ENCODE measurements at places on chromosomes 2 and 18. TPM values are rescaled to one million over a fixed set of nuclear protein-coding genes. Genes with fewer than 3 reads are reported as not detected.

EFEMP1 gene
- total RNA-seq: 308 TPM

SETBP1 gene
- total RNA-seq: 7.8 TPM

ASTL gene
- not detected for total RNA-seq

DES gene
- total RNA-seq: 13,654 TPM

AFTPH gene
- total RNA-seq: 17.4 TPM

PLEKHH2 gene
- total RNA-seq: 4.8 TPM

NOL4 gene
- total RNA-seq: not detected

DLGAP1 gene
- total RNA-seq: 1.1 TPM

SCYGR4 gene
- total RNA-seq: not detected

ANKZF1 gene
- total RNA-seq: 14.9 TPM

TEX44 gene
- not detected for total RNA-seq

DNA sequence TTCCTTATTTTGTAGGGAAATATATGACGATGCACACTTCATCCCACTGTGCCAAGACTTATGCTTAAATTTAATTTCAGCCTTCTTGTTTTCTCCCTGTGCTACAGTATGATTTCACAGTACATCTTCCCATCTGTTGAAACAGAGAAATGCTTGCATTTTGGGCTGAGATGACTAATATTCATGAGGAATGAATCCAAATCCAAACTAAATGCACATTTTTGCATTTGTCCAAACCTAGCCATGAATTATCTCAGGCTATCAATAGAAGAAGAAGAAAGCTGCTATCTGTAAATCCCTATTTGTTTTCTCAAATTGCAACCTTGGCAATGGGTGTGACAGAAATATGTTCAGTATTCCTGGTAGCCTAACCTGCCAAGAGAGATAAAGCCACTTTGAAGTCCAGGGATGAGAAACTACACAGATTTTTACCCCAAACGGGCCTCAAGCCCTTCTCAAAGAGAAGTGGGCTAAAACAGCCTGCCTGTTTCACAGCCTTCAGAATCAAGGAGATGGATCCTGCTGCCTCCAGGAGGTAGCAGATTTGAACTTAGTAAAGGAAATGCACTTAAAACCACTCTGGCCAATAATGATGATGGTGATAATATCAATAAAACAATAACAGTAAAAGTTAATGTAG is 306.9 kb upstream of the NT5C1B start:
- no peaks in the 10 kb centered on the region for H3K36me3 ChIP-seq
- no peaks in the 10 kb centered on the region for H3K27me3 ChIP-seq
- no peak overlapping the region for H3K27ac ChIP-seq
- no peak for DNase-seq

- no peaks in the 10 kb centered on the region for H3K4me1 ChIP-seq
- no peak overlapping the region for H3K4me3 ChIP-seq
These were observed 25.4 kb downstream of the PTGR3 start for GRCh38 chr18:75183524-75183923.

DNA sequence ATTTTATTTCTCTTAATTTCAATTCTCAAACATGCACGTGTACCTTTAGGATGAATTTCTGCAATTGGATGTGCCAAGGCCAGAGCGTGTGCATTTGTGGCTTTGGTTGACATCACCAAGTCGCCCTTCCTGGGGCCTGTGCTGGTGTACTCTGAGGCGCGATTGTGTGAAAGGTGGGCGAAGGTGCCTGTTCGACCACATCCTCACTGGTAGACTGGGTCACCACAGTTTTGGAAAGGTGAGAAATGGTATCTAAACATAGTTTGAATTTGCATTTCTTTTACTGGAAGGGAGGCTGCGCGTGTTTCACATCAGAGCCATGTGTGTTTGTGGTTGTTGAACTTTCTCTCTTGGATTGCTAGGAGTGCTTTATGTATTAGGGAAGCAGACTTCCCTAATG is 89.8 kb downstream of the LDLRAD4 start:
- H3K27ac ChIP-seq: no peak overlapping the region
- no peak overlapping the region for H3K4me3 ChIP-seq
- no peaks in the 10 kb centered on the region for H3K27me3 ChIP-seq
- H3K4me1 ChIP-seq: no peaks in the 10 kb centered on the region
- no peaks in the 10 kb centered on the region for H3K36me3 ChIP-seq
- DNase-seq: no peak

- H3K4me1 ChIP-seq: no peaks in the 10 kb centered on the region
- H3K27ac ChIP-seq: no peak overlapping the region
- DNase-seq: no peak
- H3K27me3 ChIP-seq: no peaks in the 10 kb centered on the region
These were observed 898.4 kb upstream of the CELF4 start for GRCh38 chr18:38464024-38464423.

DNA sequence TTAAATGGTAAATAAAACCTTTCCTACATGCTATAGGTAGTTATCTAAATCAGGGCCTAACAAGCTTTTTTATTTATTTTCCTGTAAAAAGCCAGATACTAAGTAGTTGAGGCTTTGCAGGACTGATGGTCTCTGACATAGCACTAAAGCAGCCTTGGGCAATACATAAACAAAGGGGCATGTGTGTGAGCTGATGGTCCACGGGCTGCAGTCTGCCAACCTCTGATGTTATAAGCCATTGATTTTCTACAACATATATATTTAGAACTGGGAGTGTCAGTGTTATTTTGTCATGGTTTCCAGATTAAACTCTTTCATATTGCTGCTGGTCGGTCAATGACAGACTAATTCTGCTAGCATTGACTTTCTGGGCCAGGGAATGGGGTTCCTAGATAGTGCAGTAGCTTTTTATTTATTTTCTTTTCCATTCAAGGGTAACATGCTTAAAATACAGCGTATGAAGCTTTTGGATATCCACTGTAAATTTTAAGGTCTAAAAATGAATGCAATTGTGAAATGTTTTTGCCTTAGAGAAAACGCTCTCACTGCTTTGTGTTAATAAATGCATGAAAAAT is 134.0 kb downstream of the NEDD4L start:
- peaks cover 6% of the 10 kb centered on the region for H3K4me1 ChIP-seq
- H3K36me3 ChIP-seq: no peaks in the 10 kb centered on the region
- DNase-seq: no peak
- H3K4me3 ChIP-seq: no peak overlapping the region

- H3K27ac ChIP-seq: no peak overlapping the region
- no peaks in the 10 kb centered on the region for H3K4me1 ChIP-seq
- H3K36me3 ChIP-seq: peaks cover 21% of the 10 kb centered on the region
- no peak for DNase-seq
These were observed 32.8 kb downstream of the TTC21B start for GRCh38 chr2:165920748-165921147.

DNA sequence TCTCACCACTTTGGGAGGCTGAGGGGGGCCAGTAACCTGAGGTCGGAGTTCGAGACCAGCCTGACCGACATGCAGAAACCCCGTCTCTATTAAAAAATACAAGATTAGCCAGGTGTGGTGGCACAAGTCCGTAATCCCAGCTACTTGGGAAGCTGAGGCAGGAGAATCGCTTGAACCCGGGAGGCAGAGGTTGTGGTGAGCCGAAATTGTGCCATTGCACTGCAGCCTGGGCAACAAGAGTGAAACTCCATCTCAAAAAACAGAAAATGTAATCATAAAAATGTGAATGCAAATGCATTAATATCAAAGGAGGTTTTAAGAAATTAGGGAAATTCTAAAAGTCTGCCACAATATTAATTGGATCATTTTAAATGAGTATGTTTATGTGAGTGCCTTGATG is 45.7 kb downstream of the ACTR2 start:
- no peak overlapping the region for H3K4me3 ChIP-seq
- peak; percentile 13 for DNase-seq
- H3K36me3 ChIP-seq: peaks cover 19% of the 10 kb centered on the region
- no peaks in the 10 kb centered on the region for H3K4me1 ChIP-seq
- H3K27ac ChIP-seq: no peak overlapping the region
- no peaks in the 10 kb centered on the region for H3K27me3 ChIP-seq

GRCh38 chr2:7190587-7191324 is 273.5 kb downstream of the RNF144A start:
- DNase-seq: no peak
- no peak overlapping the region for H3K27ac ChIP-seq
- no peaks in the 10 kb centered on the region for H3K27me3 ChIP-seq
- no peaks in the 10 kb centered on the region for H3K4me1 ChIP-seq
- no peaks in the 10 kb centered on the region for H3K36me3 ChIP-seq

DNA sequence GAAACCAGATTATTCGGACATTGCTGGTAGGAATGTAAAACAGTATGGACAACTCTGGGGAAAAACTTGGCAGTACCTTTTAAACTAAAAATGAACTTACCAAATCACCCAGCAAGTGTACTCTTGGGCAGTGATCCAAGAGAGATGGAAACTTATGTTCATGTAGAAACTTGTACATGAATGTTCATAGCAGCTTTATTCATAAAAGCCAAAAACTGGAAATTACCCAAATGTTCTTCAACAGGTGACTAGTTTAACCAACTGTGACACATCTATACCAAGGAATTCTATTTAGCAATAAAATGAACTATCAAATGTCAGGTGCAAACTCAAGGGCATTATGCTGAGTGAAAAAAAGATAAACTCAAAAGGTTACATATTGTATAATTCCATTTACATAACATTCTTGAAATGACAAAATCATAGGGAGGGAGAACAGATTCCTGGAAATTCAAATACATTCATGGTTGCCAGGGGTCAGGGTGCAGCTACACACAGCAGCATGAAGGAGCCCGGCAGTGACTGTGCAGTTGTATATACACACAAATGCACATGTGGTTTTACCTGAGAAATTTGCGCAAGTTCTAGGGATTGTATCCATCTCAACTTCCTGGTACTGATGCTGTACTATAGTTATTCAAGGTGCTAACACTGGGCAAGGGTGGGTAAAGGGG is 3.5 kb upstream of the RNU4ATAC start:
- no peak for DNase-seq
- H3K4me1 ChIP-seq: peaks cover 67% of the 10 kb centered on the region
- no peak overlapping the region for H3K4me3 ChIP-seq
- no peaks in the 10 kb centered on the region for H3K27me3 ChIP-seq
- no peaks in the 10 kb centered on the region for H3K36me3 ChIP-seq

DNA sequence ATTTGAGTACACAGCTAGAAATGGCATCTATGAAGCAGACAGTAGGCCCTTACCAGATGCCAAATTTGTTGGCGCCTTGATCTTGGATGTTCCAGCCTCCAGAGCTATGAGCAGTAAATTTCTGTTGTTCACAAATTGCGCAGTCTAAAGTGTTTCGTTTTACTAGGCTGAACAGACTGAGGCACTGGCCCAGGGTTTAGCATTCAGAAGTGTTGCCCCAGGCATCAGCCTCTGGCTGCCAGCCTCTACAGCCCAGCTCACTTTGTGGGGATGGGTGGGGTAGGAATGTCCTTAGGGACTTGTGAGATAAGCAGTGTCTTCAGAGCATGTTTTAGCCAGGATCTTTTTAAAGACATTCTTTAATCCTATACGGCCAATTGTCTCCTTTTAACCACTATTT is 51.5 kb upstream of the MGAT5 start:
- H3K36me3 ChIP-seq: no peaks in the 10 kb centered on the region
- no peak overlapping the region for H3K4me3 ChIP-seq
- no peaks in the 10 kb centered on the region for H3K27me3 ChIP-seq
- H3K4me1 ChIP-seq: no peaks in the 10 kb centered on the region

DNA sequence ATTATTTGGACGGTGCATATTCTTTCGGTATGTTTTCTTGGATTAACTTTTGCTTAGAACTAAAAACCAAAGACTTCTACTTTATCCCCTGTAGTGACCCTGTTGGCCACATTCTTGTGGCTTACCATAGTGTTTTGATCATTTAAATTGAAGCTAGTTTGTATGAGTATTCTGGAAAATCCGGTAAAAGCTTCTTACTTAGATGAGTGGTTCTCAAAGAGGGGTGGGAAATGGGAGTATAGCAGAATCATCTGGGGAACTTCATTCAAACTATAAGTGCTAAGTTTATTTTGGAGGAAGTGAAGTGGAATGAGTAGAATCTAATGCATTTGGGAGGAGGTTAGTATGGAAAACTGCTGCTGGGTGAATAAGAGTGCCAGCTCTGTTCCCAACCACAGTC is 3.8 kb downstream of the PPP1CB start:
- peaks cover 11% of the 10 kb centered on the region for H3K36me3 ChIP-seq
- peak overlapping the region; percentile 100 for H3K27ac ChIP-seq
- H3K27me3 ChIP-seq: no peaks in the 10 kb centered on the region
- H3K4me1 ChIP-seq: peaks cover 70% of the 10 kb centered on the region

- H3K4me1 ChIP-seq: no peaks in the 10 kb centered on the region
- H3K36me3 ChIP-seq: peaks cover 12% of the 10 kb centered on the region
- H3K4me3 ChIP-seq: no peak overlapping the region
- no peak for DNase-seq
- H3K27me3 ChIP-seq: no peaks in the 10 kb centered on the region
These were observed 150.9 kb downstream of the ATAD2B start for GRCh38 chr2:23776021-23776420.

DNA sequence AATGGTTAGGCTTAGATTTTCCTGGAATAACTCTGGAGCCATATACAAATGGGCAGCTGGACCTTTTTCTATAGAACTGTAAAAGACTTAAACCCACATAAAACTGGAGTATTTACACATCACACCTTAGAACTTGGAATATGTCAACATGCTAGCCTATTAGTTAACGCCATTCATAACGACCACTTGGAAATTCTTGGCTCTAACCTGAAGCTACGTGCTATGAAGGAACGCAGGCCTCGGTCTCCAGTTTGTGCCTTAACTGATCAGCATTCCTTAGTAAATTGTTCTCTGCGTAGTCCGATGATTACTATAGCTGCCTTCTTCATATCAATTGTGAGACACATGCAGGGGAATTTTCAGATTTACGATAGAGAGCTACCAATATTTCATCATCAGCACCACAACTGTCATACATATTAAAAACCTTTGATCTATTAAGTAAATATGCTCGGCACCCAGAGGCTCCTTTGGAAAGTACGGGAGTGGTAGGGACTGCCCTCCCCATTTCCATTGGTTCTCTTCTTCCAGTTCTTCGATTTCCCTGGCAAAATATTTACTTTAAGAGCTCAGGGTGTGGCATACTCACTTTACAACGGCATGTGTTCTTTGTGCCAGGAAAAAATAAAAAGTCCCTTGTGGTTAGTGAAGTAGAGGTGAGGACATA is 17.5 kb upstream of the CCL20 start:
- no peaks in the 10 kb centered on the region for H3K36me3 ChIP-seq
- no peaks in the 10 kb centered on the region for H3K4me1 ChIP-seq
- DNase-seq: no peak
- no peak overlapping the region for H3K27ac ChIP-seq
- H3K27me3 ChIP-seq: no peaks in the 10 kb centered on the region
- no peak overlapping the region for H3K4me3 ChIP-seq

Measured in right atrium auricular region (tissue), 2 donors.